Dermis blood vessel endothelial cell (primary cell): ENCODE measurements at places on chromosomes 12 and 14. TPM values are rescaled to one million over a fixed set of nuclear protein-coding genes. Genes with fewer than 3 reads are reported as not detected.
A peak's percentile ranks its signal among the peaks of the same experiment; 100 is the strongest.

GRCh38 chr14:66442953-66443571 lies 43.1 kb upstream of the CCDC196 start:
- DNase-seq = no peak

- no peak for DNase-seq
Observed at GRCh38 chr12:27534765-27535161, 10.8 kb downstream of the PPFIBP1 start.

- no peak for DNase-seq
Observed at GRCh38 chr12:57240926-57241401, 10.0 kb downstream of the STAC3 start.

- DNase-seq = peak; percentile 28
Observed at GRCh38 chr12:47941871-47942613, 21.4 kb upstream of the TMEM106C start.

DNA sequence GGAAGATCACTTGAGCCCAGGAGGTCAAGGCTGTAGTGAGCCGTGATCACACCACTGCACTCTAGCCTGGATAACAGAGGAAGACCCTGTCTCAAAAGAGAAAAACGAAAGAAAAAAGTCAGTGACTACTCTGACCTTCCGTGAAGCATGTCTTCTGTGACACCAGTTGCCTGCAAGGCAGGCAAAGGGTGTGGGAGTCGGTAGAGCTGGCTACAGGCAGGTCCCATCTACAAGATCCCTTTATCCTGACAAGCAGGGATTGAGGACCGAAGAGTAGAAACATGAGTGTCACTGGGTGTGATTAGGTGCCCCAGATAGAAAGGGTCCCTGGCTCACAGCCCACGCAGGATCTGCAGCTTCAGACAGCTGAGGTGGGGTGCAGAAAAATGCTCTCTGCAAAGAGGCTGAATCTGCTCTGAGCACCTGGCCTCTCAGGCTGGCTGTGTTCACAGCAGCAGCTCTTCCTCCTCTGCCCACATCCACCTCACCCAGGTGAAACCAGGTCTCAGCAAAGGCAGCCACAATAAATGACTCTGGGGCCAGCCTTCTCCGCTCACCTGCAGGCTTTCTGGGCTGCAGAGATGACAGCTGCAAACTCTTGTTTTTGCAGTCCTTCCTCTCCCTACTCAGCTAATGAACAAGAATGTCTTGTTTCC lies 28.6 kb upstream of the HSP90B1 start:
- no peak for DNase-seq

DNA sequence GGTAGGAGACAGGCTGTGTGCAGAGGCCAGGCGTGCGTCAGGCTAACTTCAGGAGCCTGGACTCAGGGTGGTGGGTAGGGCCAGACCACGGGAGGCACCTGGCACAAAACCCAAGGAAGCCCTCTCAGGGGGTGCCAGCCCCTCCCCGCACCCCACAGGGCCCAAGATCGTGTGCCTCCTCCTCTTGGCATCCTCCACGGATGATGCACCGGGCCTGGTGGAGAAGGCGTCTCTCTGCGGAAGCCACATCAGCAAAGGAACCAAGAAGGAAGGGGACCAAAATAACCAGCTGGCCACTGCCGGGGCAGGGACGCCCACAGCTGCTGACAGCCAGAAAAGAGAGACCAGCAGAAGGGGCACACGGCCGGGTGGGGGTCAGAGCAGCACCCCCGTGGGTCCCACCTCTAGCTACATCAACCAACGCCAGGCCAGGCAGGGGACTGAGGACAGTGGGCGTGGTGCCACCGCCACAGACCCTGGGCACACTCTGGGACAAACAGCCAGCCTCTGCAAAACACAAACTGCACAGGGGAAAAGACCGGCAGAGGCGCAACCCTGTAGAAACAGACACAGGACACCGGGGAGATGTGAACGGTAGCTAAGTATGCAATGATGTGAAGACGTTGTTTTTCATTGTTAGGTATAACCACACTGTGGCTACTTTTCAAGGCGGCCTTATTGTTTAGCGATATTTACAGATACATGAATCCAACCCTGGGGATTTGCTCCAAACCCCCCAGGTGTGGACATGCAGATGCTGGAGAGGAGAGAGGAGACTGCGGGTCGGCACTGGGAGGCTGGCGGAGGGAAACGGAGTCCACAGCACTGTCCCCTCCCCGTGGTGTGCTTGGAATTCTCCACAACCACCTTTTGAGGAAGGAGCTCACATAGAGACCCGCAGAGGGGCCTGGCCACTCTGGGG lies 26.1 kb upstream of the C14orf180 start:
- DNase-seq = no peak

- peak; percentile 23 for DNase-seq
Observed at GRCh38 chr12:121038861-121039668, at the start of gene OASL. Gene OASL, minus strand, starts transcription at chr12:121039246. Its CDS starts 275 bp downstream, at chr12:121038971.

DNA sequence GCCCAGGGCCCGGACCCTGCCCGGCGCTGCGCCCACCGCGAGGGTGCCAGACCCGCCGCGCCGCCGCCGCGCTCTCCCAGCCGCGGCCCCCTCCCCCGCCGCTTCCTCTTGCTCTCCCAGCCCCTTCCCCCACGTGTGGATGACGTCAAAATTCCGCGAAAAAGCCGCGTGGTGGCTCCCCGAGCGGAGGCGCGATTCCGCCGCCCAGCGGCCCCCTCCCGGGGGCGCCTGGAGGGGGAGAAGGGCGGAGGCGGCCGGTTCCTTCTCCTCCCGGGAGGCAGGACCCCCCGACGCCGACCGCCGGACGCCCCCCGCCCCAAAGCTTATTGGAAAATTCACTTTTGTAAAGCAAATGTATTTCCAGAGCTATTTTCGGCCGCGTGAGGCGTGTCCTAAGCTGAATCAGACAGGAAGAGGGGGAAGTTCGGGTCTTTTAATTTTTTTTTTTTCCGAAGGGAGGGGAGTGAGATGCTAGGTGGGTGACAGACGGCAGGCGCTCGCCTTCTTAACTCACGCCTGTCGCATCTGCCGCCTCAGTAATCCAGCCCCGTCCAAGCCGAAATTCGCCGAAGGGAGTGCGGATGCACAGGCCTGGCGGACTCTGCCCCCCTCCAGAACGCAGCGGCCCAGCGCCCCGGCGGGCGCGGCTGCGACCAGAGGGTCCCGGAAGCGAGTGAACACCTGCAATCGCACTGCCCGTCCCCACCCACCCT lies 4.1 kb upstream of the CCND2 start:
- DNase-seq = peak; percentile 86

GRCh38 chr14:89849931-89850330 lies 104.6 kb downstream of the EFCAB11 start:
- DNase-seq = no peak

Gene ADAMTS20
- not detected in 2 replicates for total RNA-seq

Gene GPR132
- 0.09 and 0.85 TPM in 2 replicates for total RNA-seq

Gene CCDC38
- total RNA-seq = not detected in 2 replicates

Gene RERGL
- 0.34 TPM in 1 of 2 replicates, not detected in the other for total RNA-seq
